ENCODE measurements at places on chromosomes 16 and 17. TPM values are rescaled to one million over a fixed set of nuclear protein-coding genes. Genes with fewer than 3 reads are reported as not detected.
A peak's percentile ranks its signal among the peaks of the same experiment; 100 is the strongest.

The CCDC40 gene
- total RNA-seq: 3.3 TPM

The RAB37 gene
- total RNA-seq: 0.69 TPM

The HSD17B1 gene
- 0.59 TPM for total RNA-seq

The TP53TG3E gene
- total RNA-seq: not detected

DNA sequence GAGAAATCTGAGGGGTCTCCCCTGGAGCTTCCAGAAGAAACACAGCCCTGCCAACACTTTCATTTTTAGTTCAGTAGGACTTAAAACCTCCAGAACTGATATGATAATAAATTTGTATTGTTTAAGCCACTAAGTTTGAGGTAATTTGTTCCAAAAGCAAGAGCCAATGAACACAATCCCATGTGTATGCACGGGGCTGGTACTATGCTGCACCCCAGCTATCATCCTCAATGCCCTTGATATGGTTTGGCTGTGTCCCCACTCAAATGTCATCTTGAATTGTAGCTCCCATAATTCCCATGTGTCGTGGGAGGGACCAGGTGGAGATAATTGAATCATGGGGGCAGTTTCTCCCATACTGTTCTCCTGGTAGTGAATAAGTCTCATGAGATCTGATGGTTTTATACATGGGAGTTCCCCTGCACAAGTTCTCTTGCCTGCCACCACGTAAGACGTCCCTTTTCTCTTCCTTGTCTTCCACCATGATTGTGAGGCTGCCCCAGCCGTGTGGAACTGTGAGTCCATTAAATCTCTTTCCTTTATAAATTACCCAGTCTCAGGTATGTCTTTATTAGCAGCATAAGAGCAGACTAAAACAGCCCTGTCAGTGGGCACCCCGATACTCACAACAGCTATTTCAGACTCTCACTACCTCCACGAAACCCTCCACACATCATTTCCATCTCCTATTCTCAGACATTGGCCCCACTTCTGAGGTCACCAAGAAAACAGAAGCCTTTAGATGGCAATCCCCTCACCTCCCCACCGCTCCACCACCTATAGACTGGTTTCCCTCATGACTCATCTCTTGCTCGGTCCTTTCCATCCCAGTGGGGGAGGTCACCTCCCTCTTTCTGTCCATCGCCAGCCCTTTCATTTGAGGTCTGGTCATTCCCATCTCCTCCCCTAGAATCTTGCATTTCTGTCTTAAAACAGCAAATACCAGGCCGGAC lies 8.9 kb upstream of the CACNG1 start:
- no peak for DNase-seq

DNA sequence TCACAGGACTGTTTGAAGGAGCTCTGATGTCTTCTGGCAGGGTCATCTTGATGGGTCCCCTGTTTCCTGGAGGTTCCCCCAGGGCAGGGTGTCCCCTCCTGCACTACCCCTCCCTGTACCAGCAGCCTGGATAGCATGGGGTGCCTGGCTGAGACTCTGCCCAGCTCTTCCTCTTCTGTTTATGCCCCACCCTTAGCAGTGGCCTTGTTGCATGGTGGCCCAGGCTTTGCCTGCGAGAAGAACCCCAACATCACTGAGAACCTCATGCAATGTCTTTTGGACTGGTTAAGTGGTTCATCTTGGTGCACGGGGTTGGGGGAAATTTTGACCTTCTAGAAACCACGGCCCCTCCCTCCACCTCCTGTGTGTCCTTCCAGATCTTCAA lies 121.8 kb downstream of the IRX3 start:
- DNase-seq: no peak

GRCh38 chr16:29807426-29808218 lies 1.3 kb downstream of the MAZ start:
- DNase-seq: peak; percentile 92
